NK-92 treated with Interleukin-12 subunit alpha and Interleukin-12 subunit beta, amount 100 ng/mL, for 24 hours (cell line): ENCODE measurements at places on chromosomes 7 and 10.

DNA sequence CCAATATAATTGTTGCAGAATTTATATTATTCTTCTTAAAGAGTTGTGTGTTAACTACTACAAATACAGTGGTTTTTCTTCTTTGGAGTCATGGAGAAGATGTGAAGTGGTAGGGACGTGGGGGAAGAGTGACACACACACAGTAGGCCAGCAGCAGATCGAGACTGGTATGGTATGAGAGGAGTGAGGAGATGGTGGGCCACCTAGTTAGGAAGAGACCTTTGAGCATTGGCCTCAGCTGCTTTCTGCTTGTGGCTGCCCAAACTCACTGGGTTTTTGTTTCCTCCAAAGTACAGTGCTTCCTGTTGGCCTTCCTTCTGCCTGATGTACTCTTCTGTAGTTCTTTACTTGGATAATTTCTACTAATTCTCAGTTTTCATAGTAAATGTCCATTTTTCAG, 14.6 kb downstream of the VCL start:
- DNase-seq: no peak

GRCh38 chr10:11678074-11678793, 63.9 kb upstream of the ECHDC3 start:
- DNase-seq: no peak

GRCh38 chr7:103919272-103919868, 70.1 kb downstream of the RELN start:
- DNase-seq: no peak

DNA sequence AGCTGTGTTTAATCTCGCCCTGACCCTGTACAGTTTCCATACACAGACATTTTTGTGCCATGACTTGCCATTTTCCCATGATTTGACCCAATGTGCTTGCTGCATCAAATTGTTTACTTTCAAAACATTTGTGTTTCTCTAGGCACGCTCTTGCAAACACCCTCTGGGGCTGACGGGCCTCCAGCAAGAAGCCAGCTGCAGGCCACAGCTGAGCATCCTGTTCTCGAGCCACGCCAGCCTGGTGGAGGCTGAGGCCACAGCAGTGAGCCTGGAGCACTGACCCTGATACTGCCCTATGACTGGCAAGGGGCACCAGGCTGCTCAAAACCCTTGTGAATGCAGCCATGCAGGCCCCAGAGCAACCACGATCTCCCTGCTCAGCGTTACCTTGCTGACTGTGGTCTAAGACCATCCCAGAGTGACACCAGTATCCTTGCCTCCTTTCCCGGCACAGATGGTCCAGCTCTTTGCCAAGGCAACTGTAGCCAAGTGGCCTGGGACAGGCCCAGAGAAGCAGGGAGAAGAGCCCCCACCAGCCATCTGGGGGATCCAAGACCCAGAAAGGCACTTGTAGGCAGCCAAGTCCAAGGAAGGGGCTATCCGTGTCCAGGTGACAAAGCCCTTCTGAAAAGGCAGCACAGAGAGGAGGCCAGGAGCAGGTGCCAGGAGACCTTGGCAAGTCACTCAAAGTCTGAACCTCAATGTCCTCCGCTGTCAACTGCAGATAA, 78.5 kb downstream of the OAT start:
- no peak for DNase-seq

DNA sequence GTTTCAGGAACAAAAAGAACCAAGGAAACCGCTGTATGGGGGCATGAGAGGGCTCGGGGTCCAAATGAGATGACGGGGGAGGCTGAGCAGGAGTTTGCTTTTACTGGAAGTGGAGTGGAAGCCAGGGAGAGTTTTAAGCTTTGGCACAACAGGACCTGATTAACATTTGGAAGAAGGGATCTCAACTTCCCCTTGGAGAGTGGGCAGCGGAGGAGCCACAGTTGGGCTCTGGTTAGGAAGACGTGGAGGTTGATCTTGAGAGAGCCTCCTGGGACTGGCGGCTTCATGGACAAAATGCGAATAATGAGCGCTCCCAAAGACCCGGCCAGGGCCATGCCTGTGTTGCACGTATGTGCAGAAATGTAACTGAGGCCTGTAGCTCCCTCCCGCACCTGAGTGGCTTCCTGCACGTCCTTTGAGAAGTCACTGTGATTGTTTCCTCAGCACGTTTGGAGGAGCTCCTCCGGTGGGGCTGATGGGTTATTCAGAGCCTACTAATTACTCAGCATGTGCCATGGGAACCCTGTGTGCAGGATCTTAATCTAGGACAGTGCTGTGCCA, 595.3 kb upstream of the MGMT start:
- no peak for DNase-seq

- no peak for DNase-seq
Observed at GRCh38 chr10:20114179-20114578, 297.9 kb downstream of the PLXDC2 start.

GRCh38 chr10:42942279-42942950, 134.5 kb upstream of the RET start:
- no peak for DNase-seq

GRCh38 chr10:51773681-51774080, 74.3 kb upstream of the CSTF2T start:
- DNase-seq: no peak

- DNase-seq: no peak
Observed at GRCh38 chr7:2633538-2634266, 1.9 kb downstream of the TTYH3 start.

DNA sequence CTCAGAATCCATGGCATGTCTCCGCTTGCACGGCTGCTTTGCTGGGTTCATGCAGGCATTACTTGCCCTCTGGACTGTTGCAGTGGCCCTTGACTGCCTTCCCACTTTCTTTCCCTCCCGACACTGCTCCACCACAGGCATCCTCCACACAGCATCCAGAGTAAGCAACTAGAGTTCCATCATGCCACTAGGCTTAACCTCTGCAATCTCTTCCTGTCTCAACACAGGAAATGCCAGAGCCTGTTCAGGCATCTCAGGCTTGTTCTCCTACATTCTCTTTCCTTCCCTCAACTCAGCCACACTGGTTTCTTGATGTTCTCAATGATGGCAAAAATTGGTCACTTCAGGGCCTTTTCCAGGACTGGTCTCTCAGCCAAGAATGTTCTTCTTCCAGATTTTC, 284.5 kb upstream of the KLF6 start:
- no peak for DNase-seq

DNA sequence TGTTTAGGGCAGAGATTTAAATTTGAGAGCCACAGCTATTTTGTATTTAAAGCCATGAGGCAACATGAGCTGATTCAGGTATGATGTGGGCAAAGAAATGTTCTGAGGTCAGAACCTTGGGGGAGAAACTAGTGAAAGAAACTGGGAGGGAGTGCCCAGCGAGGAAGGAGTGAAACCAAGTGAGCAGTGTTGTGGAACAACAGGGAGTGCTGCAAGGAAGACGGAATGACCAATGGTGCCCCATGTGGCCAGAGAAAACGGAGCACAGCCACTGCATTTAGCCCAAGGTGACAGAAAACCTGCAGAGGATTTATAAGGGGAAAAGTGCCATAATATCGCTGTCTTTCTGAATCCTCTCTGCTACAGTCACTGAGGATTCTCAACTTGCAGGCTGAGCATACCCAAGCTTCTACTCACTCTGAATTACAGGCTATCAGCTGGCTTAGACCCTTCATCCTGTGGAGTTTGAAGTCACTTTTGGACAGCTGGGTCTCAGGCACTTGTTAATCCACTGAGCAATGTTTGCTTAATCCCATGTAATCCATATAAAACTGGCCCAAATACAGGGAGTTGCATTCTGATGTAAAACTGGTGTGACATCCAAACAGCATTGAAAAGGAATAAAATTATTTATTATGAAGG, 777.3 kb downstream of the CCSER2 start:
- DNase-seq: no peak

DNA sequence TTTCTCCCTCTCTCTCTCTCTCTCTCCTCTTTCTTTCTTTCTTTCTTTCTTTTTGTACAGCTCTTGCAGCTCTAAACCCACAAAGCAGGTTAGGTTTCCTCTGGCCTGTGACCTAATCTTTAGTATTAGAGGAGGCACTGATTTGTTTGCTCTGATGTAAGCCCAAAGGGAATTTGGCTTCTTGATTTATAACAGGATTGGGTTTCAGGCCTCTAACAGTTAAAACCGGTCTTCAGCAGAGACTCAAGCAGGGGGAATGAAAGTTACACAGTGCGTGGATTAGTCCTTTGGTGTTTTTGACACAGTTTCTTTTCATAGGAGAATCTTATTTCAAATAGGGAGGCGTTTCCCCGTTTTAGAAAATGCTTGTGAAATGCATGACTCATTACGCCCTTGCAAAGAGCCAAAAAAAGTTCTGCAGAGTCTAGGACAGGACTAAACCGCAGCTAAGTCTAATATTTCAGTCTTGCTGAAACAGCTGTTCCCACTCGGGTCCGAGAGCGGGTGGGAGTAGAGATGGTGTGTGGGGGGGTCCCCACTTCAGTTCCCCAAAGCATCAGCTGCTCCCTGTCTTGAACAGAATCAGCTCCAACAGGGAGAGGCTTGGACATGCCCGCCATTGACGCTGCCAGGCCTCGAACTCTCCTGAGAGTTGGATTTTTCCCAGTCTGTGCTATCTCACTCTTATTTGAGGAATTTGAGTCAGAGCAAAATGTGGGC, 296.5 kb upstream of the PITRM1 start:
- DNase-seq: no peak

DNA sequence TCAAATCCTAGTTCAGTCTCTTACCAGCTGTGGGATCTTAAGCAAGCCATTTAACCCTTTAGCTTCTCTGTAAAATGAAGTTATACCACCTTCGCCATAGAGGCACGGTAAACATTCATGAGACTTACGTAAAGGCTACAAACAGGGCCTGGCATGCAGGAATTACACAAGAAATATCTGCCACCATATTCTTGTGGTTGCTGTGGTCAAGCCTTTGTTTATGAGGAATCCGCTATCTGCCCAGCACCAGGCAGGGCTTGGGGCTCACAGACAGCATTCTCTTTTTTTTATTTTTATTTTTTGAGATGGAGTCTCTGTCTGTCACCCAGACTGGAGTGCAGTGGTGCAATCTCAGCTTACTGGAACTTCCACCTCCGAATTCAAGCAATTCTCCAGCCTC, 9.9 kb downstream of the AIFM2 start:
- no peak for DNase-seq

DNA sequence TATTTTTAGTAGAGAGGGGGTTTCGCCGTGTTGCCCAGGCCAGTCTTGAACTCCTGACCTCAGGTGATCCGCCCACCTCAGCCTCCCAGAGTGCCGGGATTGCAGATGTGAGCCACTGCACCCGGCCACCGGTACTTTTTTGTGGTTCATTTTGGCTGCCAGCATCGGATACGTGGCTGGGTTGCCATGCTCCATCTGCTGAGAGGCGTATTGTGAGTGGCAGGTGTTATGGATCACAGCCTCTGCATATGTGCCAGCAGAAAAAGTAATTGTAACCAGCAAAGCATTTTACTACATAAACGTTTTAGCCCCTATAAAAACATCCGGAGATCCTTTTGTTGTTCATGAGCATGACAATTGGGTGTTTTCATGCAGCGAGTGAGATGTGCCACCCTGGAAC, 7.1 kb downstream of the FOXK1 start:
- DNase-seq: no peak

DNA sequence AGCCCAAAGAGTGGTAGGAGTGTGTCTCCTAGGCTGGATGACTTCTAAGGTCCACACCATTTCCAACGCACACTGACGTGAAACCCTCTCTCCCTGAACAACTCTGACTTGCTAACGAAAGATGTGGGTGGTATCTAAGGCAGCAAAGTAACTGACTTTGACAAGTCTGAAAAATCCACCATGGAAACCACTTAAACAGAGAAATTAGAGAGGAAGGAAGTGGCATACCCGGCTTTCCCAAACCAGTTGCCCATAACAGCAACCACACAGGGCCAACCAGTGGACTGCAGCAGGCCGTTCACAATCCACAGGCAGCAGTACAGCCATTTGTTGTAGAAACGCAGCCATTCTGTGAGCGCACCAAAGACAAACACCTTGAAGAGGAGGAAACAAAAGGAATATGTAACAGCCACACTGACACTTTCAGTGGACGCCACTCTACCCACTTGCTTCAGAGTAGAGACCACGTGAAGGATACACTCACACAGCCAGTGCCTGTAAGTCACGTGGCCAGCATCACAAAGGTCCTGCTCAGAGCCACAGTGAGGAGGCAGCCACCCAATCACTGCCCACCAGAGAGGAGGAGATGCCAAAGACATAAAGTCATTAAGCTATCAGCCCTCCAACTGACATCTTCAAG, 39.8 kb downstream of the SLC37A3 start:
- DNase-seq: peak; percentile 10

GRCh38 chr10:110783509-110784107, 88.1 kb upstream of the PDCD4 start:
- DNase-seq: no peak

- DNase-seq: no peak
Observed at GRCh38 chr7:3427957-3428356, 126.9 kb downstream of the SDK1 start.

- no peak for DNase-seq
Observed at GRCh38 chr10:2978111-2978510, 89.2 kb upstream of the PFKP start.

DNA sequence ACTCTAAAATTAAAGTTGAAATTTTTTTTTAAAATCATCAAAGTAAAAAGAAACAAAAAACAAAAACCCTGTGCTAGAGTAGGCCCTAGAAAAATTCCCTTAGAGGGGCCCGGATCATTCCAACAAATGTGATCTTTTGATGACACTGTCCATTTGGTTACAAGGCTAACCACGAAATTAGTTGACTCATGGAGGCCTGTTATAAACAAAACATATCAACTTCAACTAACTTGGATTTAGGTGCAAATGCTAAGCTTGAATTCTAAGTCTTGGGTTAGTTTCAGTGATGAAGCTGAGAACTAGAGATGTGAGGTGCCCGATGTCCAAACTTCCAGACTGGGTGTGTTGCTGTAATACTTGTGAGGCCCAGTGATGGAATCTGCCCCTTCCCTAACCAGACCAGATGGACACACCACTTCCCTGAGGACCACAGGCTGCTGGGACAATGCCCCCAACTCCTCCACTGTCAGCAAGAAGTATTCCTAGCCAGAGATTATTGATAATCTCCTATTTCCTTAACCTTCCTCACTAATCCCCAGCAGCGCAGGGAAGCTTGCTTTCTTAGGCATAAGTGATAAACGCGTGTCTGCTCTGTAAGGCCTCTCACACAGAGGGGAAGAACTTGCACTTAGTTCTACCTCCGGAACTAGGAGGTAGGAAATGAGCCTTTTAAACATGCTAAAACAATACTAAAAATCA, 108.7 kb downstream of the RAPGEF5 start:
- no peak for DNase-seq

DNA sequence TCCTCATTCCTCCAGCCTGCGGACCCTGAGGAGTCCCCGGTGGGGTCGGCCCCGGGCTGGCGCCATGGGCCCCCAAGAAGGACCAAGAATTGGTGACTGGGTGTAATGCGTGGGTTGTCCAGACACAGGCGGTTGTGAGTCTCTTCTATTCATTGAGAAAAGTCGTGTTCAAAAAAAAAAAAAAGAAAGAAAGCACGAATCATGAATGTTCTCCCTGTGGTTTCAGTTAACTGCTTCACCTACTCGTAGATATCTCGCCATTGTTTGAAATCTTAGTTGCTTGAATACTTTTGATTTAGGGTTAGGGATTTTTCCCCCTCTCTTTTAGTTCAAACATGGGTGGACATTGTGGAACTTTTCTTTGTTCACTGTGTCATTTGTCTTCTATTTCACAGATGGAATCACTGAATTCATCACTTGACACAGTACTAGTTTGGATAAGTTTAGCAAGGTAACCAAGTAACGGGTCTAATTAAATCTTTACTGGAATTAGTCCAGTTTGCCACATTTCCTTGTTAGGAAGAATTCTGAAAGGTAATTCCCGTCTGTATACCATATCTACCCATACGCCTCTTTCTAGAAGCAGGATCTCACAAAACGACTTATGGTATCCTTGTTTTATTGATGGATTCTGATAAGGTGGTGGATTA, 775 bp downstream of the STARD3NL start:
- no peak for DNase-seq

GRCh38 chr10:43399320-43400310, 9.4 kb downstream of the HNRNPF start:
- DNase-seq: no peak
